ENCODE measurements at places on chromosomes 4 and X.
A peak's percentile ranks its signal among the peaks of the same experiment; 100 is the strongest.

DNA sequence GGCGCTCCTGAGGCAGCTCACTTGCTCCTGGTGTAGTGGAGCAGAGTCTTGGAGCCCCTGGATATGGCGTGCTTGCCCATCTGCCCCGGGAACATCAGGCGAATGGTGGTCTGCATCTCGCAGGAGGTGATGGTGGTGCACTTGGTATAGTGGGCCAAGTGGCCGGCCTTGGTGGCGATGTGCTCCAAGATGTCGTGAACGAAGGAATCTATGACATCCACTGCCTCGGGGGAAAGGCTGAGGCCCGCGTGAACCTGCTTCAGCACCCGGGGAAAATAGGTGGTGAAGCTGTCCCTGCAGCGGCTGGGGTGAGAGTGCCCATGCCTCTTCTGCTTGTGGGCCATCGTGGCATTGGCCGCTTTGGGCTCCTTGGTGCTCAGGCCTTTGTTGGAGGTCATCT, 58.1 kb upstream of the TMSB15B start:
- no peak for DNase-seq

DNA sequence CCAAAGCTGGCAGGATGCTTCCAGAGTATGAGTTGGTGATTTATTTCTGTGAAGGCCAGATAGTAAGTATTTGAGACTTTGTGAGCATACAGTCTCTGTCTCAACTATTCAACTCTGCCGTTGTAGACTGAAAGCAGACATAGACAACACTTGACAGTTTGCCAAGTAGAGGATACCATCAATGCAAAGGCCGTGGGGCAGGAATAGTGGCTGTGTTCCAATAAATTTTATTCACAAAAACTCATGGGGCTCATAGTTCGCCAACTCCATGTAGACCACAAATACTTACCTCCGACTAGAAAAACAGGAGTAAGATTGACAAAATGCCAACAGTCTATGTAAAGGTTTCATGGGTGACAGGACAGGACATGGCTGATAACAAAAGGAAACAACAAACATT, 3.7 kb upstream of the PIR start:
- no peak for DNase-seq

DNA sequence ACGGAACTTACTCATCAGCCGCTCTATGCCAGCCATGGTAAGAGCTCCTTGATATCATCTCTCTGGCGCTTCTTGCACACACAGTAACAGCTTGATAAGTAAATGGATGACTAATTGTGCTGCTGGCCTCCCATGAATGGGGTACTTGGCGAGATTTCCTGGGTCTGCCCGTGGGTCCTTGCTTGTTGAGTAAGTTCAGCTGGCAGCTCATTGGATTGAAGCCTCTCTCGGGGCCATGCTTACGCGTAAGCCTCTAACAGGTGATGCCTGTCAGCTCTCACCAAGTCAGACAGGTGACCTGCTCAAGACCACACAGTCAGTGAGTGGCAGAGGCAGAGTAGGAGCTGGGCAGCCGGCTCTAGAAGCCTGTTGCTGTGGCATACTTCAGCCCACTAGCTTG, 7.7 kb downstream of the NSG1 start:
- no peak for DNase-seq

GRCh38 chrX:10048076-10048475, 80.9 kb downstream of the CLDN34 start:
- DNase-seq = no peak

DNA sequence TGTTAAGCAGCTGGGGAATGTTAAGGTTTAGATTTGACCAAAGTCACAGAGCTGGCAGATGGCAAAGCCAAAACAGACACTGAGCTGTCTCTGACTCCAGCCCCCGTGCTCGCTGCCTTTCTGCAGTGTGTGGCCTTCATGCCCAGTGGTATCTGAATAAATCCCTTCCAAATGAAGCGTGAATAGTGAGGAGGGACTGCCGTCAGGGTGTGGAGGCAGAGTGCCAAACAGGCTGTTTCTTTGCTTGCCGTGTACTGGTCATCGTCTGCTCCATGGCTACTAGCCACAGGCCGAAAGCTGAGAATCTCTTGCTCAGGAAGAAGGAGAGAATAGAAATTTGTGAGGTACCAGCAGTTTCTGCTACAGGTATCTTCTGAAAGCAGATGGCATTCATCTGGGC, 19.7 kb downstream of the PRIMPOL start:
- no peak for DNase-seq

GRCh38 chrX:8913655-8914409, 112.6 kb upstream of the FAM9A start:
- no peak for DNase-seq

GRCh38 chr4:31737419-31737818, 1017.2 kb downstream of the PCDH7 start:
- no peak for DNase-seq

DNA sequence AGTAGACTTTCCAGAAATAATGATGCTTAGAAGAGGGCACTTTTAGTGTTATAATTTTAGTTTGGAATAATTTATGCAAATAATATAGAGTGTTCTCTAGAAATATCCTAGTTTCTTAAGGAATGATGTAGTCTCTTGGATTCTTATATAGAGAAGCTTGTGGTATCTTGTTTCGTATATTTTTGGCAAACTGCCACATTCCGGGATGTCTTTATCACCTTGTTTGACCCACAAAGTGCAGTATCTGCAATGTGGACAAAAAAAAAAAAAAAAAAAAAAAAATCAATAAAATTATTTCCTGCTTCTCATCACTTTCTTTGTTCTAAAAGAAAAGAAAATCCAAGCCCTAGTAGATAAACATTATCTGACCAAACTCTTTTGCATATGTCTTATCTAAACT, 1577.7 kb upstream of the TENM3 start:
- no peak for DNase-seq

GRCh38 chrX:127558811-127559210, 493.4 kb downstream of the ACTRT1 start:
- no peak for DNase-seq

DNA sequence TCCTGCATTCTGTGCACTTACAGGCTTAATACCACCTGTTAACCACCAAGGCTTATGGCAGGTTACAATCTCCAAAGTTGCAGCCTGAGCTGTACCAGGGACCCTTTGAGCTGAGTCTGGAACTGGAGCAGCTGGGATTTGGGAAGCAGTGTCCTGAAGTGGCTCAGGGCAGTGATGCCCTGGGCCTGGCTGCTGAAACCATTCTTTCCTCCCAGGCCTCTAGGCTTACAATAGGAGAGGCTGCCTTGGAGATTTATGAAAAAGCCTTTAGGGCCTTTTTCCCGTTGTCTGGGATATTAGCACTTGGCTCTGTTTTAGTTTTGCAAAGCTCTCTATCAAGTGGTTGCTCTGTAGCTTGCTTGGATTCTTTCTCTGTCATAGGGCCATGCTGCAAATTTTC, 154.3 kb upstream of the CASK start:
- DNase-seq = no peak

GRCh38 chr4:168979338-168979737, 30.7 kb downstream of the CBR4 start:
- no peak for DNase-seq

- DNase-seq = peak; percentile 41
Observed at GRCh38 chrX:137031517-137032340, 2.1 kb downstream of the GPR101 start.

DNA sequence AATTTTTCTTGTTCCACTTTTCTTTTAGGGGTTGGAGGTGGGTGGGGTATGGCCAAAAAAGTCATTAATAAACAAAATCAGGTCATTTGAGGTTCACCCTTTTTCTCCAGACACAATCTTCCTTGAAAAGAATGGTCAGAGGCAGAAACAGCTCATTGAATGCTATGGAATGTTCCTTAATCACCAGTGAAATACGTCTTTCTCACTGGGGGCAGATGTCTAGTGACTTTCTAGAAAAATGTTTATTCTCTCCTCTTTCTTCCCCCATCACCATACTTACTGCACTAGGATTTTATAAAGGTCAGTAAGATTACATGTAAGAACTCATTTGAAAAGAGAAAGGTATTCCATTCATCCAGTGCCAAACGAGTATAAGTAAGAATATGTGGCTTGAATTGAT, 44.5 kb downstream of the MGST2 start:
- no peak for DNase-seq

DNA sequence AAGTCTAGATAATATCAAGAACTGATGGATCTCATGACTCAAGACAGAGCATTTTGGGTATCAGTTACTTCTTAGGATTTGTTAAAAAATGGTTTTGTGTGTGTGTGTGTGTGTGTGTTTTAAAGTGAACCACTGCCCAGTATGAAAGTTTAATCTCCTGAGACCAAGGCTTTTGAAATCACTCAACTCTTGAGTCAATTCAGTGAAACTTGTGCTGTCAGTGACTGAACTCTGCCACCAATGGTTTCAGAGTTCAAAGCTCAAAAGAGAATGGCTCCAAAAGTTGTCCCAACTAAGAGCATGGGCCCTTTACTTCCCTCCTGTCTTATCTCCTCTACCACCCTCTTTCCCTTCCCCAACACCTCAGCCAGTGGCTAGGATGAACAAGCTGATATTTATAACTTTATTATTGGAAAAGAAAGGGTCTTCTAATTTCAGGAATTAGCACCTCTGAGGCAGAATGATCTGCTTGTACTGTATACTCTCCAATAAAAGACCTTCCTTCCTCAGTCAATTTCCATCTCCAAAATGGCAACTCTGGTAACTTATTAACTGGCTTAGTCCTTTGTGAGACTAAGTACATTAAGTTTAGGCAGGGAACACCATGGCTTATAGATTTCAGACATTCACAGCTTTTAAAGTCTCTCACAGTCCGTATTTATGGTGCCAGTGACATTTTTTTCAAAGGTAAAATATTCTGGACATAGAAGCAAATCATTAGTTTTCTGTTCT, 152.2 kb downstream of the REPS2 start:
- DNase-seq = no peak

DNA sequence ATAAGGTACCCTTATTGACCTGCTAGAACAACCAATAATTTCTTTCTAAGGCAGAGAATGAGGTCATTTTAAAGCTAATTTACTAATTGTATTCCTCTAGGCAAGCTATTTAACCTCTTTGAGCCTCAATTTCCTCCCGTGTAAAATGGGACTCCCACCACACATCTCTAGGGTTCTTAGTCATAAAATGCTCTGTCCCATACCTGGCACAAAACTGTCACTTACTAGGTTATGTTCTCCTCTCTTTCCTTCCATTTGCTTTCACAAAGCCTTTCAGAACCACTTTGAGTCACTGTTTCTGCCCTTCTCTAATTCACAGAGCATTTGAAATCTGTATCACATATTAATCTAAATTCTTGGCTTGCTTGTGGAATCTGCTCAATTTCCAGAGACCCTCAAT, 2.4 kb upstream of the GPR82 start:
- no peak for DNase-seq

GRCh38 chr4:8390577-8390976, 49.9 kb downstream of the ACOX3 start:
- no peak for DNase-seq

DNA sequence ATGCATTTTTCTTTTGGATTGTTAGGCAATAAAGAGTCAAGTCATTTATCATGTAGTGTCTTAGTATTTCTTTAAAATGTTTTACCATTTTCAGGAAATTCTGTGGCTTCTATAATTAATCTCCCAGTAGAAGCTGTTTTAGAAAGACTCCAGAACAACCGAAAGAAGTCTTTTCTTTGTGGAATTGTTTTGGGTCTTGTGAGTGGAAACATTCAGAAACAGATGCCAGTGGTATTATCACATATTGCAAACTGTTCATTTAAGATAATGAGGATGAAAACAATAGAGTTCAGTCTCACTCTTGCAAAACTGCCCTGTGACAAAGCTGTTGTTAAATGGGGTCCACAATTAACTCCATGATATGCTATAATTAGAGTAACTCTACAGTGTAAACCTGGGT, 211.2 kb upstream of the KIT start:
- DNase-seq = no peak

DNA sequence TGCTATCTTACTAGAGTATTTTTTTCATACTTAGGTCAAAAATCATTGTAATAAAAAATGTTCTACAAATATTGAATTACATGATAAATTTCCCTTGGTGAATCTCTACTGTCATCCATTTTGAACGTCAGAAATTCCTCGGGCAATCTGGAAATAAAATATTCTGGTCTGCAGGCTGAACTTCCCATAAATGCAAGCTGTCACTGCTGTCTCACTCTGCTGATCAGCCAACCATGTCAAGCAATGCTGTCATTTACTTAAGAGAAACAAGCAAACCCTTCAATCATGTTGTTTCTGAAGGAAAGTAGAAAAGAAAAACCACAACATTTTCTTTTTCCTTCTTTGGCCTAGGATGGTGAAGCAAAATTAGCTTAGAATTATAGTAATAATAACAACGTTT, 514.2 kb upstream of the GALNT7 start:
- no peak for DNase-seq

- no peak for DNase-seq
Observed at GRCh38 chr4:6671648-6672047, 22.0 kb upstream of the S100P start.

DNA sequence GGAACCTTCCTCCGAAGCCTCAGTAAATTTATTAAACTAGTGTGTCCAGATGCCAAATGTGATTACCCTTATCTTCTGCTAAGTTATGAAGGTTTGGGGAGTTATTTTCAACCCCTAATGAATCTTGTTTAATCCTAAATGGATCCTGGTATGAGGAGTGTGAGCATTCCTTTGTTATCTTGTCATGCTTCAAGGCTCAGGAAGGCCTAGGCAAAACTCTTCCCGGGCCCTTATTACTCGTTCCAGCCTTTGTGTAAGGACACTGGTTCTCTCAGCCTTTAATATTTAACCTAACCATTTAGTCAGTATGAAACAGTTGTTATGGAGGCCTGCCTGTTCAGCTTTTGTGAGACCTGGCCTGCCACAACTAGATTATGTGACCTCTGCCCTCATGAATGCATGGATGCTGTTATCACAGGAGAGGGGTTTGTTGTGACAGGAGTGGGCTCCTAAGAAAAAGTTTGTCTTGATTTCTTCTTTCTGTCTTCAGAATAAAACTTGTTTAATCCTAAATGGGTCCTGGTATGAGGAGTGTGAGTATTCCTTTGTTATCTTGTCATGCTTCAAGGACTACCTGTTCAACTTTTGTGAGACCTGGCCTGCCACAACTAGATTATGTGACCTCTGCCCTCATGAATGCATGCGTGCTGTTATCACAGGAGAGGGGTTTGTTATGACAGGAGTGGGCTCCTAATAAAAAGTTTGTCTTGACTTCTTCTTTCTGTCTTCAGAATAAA, 181.7 kb downstream of the SLC39A8 start:
- no peak for DNase-seq

DNA sequence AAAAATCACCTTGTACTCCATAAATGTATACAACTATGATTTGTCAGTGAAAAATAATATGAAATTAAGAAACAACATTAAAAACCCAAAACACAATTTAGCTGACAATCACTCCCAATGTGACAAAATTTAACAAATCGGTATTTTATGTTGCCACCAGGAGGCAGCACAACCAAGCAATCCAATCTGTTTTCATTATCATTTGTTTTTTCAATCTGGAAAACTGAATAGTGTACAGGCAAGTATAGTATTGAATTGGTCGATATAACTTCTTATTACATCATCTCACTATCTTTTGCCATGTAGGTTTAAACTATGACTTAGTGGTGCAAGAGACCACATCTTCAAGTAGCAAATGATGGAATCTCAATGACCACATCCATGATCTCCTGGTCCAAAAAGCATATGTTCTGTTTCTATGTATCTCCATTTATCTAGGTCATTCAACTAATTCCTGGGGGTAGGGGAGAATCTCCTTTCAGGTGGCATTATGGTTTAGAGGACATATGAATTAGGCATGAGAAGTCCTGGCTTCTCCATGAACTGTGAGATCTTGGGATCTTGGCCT, 112.9 kb upstream of the AGA start:
- DNase-seq = peak; percentile 19

- DNase-seq = no peak
Observed at GRCh38 chrX:15567886-15568616, 32.7 kb downstream of the ACE2 start.

Measured in CD4-positive, alpha-beta T cell treated with Interleukin-17A for 1 hour (primary cell).